Kidney capillary endothelial cell (primary cell): ENCODE measurements at places on chromosomes 2 and 18.

GRCh38 chr2:146669735-146670134, 1175.1 kb upstream of the ACVR2A start:
- DNase-seq, result no peak

GRCh38 chr2:229708335-229708734, 6.0 kb downstream of the DNER start:
- DNase-seq, result no peak

DNA sequence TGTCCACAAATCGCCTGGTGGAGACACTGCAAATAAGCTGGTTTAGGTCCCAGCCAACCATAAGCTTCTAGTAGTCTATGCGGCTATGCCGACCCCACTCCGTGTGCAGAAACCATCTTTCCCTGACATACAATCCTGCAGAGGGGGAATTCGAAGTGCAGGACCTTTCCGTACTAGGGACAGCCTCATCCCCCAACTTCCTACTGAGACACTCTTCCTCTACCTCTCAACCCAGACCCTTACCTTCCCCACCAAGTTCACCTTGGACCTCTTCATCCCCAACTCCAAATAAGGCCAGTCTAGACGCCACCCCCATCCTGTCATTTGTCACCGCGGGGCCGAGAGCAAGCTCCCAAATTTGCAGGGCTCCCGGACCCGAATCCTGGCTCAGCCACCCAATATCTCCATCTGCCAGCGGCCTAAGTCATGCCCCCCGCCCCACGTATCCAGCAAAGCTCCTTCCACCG, 496 bp downstream of the SUCLG1 start:
- DNase-seq, result peak; percentile 19

- DNase-seq, result no peak
Observed at GRCh38 chr2:176091329-176092258, 927 bp upstream of the HOXD13 start.

DNA sequence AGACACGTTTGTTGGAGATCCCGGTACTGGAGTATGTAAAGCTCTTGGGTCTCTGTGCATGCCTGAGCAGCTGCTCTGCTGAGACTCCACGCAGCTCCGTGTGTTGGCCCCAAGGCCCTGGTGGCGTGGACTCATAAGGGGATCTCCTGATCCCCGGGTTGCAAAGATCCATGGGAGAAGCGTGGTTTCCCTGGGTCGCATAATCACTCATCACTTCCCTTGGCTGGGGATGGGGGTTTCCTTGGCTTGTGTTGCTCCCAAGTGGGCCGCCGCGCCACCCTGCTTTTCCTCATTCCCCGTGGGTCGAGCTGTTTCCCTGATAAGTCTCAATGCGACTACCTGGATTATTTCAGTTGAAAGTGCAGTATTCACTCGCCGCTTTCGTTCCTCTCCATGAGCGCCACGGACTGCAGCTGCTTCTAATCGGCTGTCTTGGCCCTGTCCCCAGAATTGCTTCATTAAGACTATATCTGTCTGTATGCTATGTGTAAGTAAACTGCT, 76.0 kb downstream of the EPC2 start:
- no peak for DNase-seq

DNA sequence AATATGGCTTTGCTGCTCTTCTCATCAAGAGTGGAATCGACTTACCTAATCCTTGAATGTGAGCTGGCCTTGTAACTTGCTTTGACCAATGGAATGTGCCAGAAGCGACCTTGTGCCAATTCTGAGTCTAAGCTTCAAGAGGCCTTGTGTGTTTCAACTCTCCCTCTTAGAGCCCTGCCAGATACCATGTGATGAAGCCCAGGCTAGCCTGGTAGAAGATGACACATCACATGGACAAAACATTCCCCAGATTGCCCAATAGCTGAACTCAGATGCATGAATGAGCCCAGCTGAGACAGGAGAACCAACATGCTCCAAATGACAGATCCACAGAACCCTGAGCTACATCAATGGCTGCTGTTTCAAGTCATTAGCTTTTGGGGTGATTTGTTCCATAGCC, 4.2 kb upstream of the KLHL14 start:
- no peak for DNase-seq

DNA sequence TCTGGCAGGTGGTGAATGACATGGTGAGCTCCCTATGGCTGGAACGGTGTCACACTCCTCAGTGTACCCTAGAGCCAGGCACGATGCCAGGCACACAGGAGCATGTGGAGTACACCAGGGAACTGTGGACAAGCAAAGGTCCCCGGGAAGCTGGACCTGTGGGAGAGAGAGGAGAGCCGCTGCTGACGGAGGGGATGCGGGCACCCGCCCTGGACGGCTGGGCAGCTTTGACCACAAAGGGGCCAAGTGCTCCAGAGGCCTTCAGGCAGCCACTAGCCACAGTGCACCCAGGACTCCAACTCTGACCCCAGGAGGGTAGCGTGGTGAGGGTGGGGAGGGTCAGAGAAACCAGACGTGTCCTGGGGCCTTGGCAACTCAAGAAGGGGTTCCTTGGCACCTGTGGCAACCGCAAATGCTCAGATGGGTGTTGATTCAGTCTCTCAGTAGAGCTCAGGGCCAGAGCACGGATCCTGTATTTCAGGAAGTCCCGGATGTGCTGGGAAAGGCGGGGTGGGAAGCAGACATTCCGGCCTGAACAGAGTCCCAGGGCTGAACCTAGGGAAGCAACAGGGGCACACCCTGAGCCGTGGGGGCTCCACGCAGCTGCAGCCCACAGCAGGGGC, 2.3 kb upstream of the MAB21L4 start:
- DNase-seq, result peak; percentile 48

GRCh38 chr2:96093528-96093927, 22.8 kb downstream of the ADRA2B start:
- DNase-seq, result no peak

GRCh38 chr2:20594048-20594750, 56.7 kb downstream of the HS1BP3 start:
- no peak for DNase-seq
